Stimulated activated CD8-positive, alpha-beta memory T cell treated with anti-CD3 and anti-CD28 coated beads, Interleukin-15, amount 100 ng/mL, for 48 hours (primary cell): ENCODE measurements at places on chromosomes 1 and 21.
A peak's percentile ranks its signal among the peaks of the same experiment; 100 is the strongest.

DNA sequence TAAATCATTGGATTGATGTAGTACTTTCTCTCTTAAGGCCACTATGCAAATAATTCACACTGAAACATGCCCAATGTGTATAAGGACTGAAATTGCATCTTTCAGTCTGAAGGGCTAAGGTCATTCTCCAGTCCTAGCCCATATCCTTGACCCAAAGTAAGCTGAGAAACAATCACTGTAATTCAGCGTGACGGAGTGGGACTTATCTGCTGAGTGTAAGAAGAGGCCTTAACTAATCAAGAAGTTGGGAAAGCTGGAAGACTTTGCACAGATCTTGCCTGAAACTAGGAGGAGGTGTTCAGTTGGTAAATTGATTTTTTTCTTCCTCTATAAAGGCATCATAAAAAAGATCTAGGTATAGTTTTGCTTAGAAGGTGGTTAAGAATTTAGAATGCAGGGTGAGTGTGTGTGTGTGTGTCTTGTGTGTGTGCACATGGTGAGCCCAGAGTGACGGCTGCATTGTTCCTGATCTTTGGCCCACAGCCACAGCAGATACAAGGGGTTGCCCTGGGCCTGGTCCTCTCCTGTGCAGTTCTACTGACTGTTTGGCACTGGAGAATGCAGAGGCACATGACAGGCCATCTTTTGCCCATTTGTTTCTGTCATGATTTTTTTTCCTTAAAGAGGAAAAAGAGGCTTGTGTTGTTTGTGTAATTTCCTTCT, 13.3 kb upstream of the PPP2R5A start:
- no peak for DNase-seq

DNA sequence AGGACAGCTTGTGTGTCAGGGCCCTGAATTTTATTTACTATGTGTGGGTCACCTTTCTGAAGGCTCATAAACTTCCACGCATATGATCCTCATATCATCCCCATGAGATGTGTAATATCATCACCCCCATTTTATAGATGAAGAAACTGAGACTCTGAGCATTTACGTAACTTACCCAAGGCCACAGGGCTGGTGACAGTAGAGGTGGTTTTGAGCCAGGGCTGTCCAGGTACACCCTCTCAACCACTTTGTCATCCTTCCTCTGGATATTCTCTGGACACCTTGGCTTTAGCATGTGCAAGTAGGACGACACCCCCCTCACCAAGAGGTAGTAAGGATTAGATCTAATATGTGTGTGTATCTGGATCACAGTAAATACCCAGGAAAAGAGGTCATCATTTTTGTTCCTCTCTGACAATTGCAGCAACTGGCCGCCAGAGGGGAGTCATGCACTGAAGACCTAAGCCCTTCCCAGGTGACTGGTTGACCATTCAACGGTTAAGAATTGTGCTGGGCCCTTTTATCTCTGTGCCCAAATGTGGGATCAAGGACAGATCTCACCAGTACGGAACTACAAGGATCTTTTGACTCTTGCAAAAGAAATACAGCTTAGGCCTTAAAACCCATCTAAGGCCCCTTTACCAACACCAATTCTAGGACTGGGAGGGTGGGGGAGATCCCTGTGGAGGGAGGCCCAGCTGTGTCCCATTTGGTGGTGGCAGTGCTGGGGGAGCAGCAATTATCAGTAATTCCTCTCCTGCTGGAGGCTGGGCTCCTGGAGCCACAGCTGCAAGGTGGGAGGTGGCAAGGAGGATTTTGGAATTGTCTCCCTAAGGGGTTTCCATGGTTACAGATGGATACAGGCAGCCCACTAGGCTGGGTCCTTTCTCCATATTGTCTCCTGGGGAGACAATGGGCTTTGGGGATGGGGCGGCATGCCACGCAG, 13.7 kb upstream of the E2F2 start:
- DNase-seq, result peak; percentile 48

GRCh38 chr1:154998818-154999570, 3.6 kb upstream of the ZBTB7B start:
- DNase-seq, result peak; percentile 68

DNA sequence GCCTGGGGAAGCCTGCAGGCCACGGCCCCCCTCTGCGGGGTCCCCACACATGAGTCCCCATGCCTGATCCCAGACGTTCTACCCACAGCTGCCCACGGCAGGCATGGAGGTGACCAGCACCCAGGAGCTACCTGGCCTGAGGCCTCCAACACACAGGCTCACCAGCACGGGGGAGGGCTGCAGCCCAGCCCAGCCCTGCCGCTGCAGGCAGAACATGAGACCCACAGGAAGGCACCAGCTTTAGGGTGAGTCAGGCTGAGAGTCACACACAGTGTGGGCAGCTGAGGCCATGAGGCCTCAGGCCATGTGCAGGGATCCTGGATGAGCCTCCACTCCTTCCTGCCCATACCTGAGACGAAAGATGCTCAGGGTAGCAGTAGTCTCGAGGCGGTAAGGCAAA, 121.1 kb downstream of the PSMG1 start:
- no peak for DNase-seq

- no peak for DNase-seq
Observed at GRCh38 chr1:209431813-209432442, 151.6 kb upstream of the CAMK1G start.

- DNase-seq, result no peak
Observed at GRCh38 chr1:9476790-9477463, 62.3 kb upstream of the SLC25A33 start.

GRCh38 chr1:77977989-77978292, 931 bp downstream of the FUBP1 start:
- no peak for DNase-seq

DNA sequence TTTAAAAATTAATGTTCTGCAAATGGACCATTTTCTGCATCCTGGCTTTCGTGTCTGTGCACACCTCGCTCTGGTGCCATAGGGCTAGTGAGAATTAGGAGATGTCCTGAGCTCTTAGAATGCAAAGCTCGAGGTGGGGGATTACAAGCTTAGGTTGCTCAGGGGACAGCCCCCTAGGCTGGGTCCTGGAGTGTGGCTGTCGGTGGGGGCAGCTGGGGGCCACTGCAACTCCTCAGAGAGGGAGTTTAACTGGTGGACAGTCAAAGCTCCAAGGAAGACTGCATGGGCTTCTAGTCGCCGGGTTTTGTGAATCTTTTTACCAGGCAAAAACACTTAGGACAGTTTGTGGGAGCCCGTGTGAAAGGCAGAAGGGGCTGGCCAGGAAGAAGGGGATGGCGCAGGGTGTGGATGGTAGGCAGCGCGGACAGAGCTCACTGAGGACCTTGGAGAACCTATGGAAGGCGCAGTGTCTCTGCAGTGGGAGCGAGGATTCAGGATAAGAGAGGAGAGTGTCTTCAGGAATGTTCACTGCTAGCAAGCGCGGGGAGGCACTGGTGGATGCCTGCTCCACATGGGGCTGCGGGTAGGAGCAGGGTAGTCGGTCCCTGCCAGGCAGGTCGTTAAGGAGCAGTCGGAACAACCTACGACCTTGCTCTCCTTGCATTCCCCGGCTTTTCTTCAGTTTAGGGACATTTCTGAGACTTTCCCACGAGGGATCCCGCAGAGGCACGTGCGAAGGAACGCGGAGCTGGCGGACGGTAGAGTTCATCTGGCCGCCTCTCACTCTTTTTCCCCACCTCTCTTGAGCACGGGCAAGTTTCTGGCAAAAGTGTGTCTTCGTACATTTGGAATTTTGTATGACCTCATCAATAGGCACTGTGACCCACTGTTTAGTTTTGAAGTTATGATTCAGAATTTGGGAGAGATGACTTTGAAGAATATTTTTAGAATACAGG, 12.9 kb upstream of the KCNE1 start:
- DNase-seq, result no peak
